CD4-positive, alpha-beta T cell treated with Interleukin-15 for 4 hours (primary cell): ENCODE measurements at places on chromosomes 6 and 20.

- no peak for DNase-seq
Observed at GRCh38 chr6:39608652-39609345, 116.4 kb downstream of the KIF6 start.

GRCh38 chr20:57821935-57822334 is 112.1 kb upstream of the PMEPA1 start:
- no peak for DNase-seq

GRCh38 chr6:8881663-8882062 is 446.3 kb upstream of the SLC35B3 start:
- no peak for DNase-seq

- no peak for DNase-seq
Observed at GRCh38 chr20:40427026-40427425, 262.0 kb downstream of the MAFB start.

DNA sequence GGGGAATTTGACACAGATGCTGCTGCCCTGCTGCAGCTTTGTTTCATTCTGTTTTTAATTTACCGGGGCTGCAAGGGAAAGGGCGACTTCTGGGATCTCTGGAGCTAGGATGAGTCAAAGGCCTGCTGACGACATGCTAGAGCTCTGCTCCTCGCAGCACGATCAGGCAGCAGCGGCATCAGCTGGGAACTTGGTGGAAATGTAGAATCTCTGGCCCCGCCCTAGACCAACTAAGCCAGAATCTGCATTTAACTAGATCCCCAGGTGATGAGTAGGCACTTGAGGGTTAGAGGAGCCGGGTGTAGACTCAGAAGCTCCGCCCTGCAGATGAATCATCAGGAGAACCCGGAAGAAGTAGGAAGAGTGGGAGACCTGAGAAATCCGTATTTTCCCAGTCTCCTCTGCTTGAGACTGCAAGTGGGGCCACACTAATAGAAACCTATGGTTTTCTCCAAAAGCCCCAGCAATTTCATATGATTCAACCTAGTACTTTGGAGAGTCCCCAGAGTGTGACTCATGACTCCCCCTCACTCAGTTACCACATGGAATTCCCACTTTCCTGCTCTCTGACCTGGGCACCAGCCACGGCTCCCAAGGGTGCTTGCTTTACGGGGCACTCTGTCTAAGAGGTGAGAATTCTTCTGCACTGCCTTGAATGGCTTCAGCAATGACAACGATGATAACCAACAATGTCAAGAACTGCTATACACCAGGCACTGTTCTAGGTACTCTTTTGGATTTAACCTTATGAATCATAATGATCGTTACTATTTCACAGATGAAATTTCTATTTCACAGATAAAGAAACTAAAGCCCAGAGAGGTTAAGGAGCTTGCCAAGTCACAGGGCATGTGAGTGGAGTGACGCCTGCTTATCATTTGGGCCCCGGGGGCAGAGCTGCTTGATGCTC is 18.1 kb downstream of the TUBB2B start:
- peak; percentile 39 for DNase-seq

DNA sequence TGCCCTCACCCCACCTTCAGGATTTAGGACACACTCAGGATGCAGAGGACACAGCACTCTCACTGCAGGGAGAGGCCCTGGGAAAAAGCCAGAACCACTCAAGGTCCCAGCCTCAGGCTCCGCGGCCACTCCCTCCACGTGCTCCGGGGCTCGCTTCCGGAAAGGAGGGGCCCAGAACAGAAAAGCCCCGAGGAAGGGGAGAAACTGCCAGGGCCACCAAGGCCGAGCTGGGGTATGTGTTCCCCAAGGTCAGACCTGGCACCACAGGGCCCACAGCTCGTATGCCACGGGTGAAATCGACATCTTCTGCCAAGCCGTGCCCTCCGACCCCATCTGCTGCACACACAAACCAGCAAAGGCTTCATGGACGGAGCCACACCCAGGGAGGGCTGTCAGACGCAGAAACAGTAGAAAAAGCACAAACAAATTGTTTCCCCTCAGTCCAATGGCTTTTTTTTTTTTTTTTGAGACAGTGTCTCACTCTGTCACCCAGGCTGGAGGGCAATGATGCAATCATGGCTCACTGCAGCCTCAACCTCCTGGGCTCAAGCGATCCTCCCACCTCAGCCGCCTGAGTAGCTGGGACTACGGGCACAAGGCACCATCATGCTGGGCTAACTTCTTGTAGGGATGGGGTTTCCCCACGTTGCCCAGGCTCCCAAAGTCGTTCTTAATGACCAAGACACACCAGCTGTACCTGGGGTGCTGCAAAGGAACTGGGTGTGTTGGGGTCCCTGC is 33.4 kb downstream of the SLC2A4RG start:
- DNase-seq = no peak

DNA sequence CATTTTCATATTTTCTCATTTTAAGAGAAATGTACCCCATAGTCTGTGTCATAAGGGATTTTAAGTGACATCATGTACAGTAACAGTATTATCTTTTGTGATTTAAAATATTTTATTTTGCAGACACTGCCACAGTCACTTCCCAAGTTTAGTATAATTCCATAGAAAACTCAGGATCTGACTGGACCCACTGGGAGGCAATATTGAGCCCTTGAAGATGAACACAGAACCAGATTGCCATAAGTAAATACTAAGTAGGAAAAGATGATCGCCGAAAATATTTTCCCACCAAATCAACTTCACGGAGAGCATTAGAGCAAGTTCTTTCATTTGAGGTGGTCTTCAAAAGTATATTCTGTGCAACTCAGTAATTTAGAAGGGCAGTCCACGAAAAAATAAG is 17.6 kb upstream of the PKHD1 start:
- no peak for DNase-seq
